ENCODE measurements at places on chromosomes 2 and 18.

DNA sequence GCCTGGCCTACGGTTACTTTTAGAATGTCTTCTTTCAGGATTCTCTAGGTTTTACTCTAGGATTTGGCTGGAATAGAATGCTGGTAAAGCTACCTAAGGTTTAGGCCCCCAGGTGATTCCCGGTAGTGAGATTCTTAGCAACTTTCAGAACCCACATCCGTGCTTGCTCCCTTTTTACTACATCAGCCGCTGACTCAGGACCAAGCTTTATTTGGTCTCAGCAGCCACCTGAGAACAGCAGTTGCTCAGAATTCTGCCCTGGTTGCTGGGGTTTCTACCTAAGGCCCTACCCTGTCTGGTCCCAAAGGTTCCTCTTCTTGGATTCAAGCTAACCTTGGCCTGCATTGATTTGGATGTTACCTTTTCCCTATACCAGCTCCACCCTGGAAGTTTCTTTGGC lies 36.1 kb upstream of the NDUFV2 start:
- no peak for DNase-seq

DNA sequence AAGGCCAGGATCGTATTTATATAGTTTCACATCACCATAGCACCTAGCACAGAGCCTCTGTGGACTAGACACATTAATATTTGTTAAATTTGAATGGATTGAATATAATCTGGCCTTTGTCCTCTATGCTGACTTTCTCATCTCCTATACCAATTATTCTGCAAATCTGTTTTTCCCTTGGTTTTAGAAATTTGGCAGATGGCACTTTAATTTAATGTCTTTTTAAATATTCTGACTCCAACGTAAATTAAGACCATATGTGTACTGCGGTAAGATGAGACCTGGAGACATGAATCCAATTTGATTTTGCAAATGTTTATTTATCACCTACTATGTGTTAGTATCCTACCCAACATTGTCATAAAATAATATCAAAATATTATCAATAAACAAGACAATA lies 1281.9 kb upstream of the PIK3C3 start:
- no peak for DNase-seq

DNA sequence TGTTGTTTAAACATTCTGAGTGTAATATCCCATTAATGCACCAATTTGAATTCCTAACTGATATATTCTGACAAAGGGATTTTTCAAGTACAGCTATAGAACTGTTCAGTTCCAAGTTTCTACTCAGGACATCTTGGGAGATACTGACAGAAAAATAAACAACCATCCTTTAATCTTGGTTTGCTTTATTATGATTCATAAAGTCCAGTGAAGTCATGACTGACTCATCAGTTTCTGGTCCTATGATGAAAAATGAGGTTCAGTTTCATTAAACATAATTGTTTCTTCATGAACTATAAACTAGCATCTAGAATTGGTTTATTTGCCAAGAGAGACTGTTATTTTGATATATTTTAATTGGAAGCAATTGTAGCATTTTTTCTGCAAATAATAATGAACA lies 896.2 kb downstream of the CCDC85A start:
- no peak for DNase-seq

DNA sequence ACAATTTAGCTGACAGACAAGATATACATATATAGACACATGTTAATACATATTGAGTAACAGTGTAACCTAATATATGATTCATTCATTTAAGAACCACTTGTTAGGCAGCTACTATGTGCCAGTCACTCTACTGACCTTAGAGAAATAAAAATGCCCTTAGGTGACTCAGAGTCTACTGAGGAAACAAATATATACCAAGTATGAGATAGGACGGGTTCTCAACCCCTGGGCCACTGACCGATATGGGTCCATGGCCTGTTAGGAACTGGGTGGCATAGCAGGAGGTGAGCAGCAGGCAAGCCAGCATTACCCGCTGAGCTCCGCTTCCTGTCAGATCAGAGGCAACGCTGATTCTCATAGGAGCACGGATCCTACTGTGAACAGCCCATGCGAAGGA lies 14.8 kb downstream of the STRN start:
- no peak for DNase-seq

- no peak for DNase-seq
Measured at GRCh38 chr2:200223205-200223784, 83.2 kb upstream of the SPATS2L start.

Measured in activated effector memory CD4-positive, alpha-beta T cell treated with anti-CD3 and anti-CD28 coated beads, Interleukin-2, amount 50 U/mL, for 16 hours (primary cell).